ENCODE measurements at places on chromosomes 5 and 9. TPM values are rescaled to one million over a fixed set of nuclear protein-coding genes. Genes with fewer than 3 reads are reported as not detected.

Gene CARTPT
- not detected for total RNA-seq

GRCh38 chr9:37229882-37230482, 109.6 kb downstream of the ZCCHC7 start:
- no peaks in the 10 kb centered on the region for H3K36me3 ChIP-seq
- H3K4me3 ChIP-seq: no peak overlapping the region
- no peaks in the 10 kb centered on the region for H3K4me1 ChIP-seq
- DNase-seq: no peak
- no peaks in the 10 kb centered on the region for H3K27me3 ChIP-seq

Gene CDK5RAP2
- total RNA-seq: 43.1 TPM

- no peak for DNase-seq
- H3K4me3 ChIP-seq: no peak overlapping the region
- no peaks in the 10 kb centered on the region for H3K4me1 ChIP-seq
- H3K27me3 ChIP-seq: peaks cover 95% of the 10 kb centered on the region
- no peaks in the 10 kb centered on the region for H3K36me3 ChIP-seq
Observed at GRCh38 chr9:89844535-89844934, 239.7 kb downstream of the GADD45G start.

Gene FOXD4L4
- total RNA-seq: 1.8 TPM

- DNase-seq: no peak
- H3K27ac ChIP-seq: no peak overlapping the region
- H3K27me3 ChIP-seq: no peaks in the 10 kb centered on the region
- H3K36me3 ChIP-seq: no peaks in the 10 kb centered on the region
- H3K4me1 ChIP-seq: no peaks in the 10 kb centered on the region
Observed at GRCh38 chr5:116420540-116420939, 154.1 kb downstream of the SEMA6A start.

DNA sequence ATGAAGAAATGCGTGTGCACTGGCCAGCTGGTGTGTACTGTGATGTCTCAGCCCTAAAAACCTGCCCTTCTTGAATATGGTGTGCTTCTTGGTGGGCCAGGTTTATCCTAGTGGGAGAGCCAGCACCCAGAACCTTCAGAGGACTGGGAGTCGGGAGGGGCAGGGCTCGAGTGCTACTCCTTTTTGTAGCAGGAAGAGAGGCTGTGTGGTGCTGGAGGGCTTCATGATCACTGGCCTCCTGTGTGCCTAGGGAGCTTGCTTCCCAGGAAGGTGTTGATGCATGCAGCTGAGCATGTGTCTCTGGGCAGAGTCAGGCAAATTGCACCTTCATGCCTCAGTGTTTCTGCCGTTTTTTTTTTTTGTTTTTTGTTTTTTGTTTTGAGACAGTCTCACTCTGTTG, 20.0 kb downstream of the PHF2 start:
- no peaks in the 10 kb centered on the region for H3K36me3 ChIP-seq
- DNase-seq: no peak
- no peak overlapping the region for H3K27ac ChIP-seq
- no peak overlapping the region for H3K4me3 ChIP-seq
- peaks cover 20% of the 10 kb centered on the region for H3K4me1 ChIP-seq
- no peaks in the 10 kb centered on the region for H3K27me3 ChIP-seq

Gene QRFP
- total RNA-seq: not detected

DNA sequence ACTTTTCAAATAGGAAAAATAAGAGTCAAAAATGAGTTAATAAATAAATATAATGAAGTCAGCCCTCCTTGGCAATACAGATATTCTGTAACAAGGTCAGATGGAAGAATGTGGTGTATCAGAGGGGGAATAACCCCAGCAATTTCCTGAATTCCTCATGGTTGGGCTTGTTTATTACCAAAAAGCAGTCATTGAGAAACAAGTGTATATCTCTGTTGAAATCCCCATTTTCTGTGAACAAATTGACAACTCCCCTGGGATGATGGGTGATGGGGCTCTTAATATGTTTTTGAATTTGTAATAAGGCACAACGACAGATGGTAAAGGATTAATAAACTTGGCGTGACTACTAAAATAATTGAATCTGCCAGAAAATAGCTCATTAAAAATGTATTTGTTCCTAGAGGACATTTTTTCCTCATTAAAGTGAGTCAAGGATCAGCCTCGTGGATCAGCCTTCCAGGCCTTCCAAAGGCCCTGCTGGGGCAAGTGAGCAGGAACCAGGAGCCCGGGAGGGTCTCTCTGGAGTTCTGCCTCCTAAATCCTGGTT, 34.2 kb downstream of the THBS4 start:
- H3K4me3 ChIP-seq: no peak overlapping the region
- DNase-seq: no peak
- H3K36me3 ChIP-seq: no peaks in the 10 kb centered on the region
- peaks cover 23% of the 10 kb centered on the region for H3K27me3 ChIP-seq
- H3K27ac ChIP-seq: no peak overlapping the region

GRCh38 chr5:9877488-9877887, 247.3 kb upstream of the TAS2R1 start:
- peaks cover 61% of the 10 kb centered on the region for H3K27me3 ChIP-seq
- no peak for DNase-seq
- no peak overlapping the region for H3K27ac ChIP-seq
- H3K4me1 ChIP-seq: no peaks in the 10 kb centered on the region
- no peaks in the 10 kb centered on the region for H3K36me3 ChIP-seq

Gene CA9
- total RNA-seq: 0.76 TPM

Gene PLEKHG4B
- total RNA-seq: 1.7 TPM

DNA sequence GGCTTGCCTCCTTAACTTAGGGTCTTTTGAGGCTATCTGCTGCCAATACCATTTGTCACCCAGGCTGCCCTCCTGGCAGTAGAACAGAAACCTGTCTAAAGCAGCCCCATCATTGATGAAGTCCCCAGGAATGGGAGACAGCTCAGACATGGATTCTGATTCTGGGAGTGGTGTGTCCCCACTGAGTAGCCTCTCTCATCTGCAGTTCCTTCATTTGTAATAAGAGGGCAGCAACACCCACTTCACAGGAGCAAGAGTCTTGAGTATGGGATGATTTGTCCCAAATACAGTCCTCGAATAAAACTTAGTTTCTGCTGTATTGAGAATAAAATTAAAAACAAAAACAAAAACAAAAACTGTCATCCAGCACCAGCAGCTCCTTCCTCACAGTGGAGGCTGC, 167.6 kb downstream of the ASTN2 start:
- no peaks in the 10 kb centered on the region for H3K36me3 ChIP-seq
- no peak for DNase-seq
- H3K4me1 ChIP-seq: no peaks in the 10 kb centered on the region
- no peaks in the 10 kb centered on the region for H3K27me3 ChIP-seq
- H3K4me3 ChIP-seq: no peak overlapping the region
- H3K27ac ChIP-seq: no peak overlapping the region

DNA sequence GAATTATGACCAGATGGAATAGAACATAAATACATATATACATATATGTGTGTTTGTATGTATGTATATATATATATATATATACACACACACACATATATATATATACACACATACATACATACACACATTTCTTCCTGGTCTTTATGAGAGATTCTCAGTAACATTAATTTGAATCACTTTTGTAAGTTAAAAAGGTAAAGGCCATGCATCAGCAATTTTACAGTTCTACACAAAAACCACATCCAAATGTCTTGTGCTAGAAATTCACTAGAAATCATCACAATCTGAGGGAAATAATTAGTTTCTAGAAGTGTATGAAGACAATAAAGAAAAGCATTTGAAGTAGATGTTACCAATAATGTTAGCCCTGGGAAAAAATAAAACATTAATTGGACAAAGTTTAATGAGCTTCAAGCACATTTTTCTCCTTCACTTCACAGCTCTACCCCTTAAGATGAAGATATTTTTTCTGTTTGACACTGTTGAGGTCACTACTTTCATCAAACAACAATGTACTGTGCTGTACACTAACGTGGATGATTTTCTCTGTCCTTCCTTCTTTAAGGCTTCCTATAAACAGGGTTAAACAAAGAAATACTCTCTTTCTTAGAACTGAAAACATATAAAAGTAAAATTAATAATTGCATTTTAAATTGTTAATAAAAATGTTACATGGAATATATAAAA, 189.2 kb upstream of the NR4A3 start:
- no peaks in the 10 kb centered on the region for H3K4me1 ChIP-seq
- no peak overlapping the region for H3K4me3 ChIP-seq
- H3K36me3 ChIP-seq: no peaks in the 10 kb centered on the region
- peaks cover 11% of the 10 kb centered on the region for H3K27me3 ChIP-seq
- H3K27ac ChIP-seq: no peak overlapping the region

Gene TRPM3
- total RNA-seq: not detected

GRCh38 chr5:3417376-3417943, 178.2 kb upstream of the IRX1 start:
- no peak overlapping the region for H3K4me3 ChIP-seq
- H3K27me3 ChIP-seq: no peaks in the 10 kb centered on the region

- peaks cover 45% of the 10 kb centered on the region for H3K4me1 ChIP-seq
- no peaks in the 10 kb centered on the region for H3K27me3 ChIP-seq
- peak; percentile 78 for DNase-seq
- peak overlapping the region; percentile 83 for H3K27ac ChIP-seq
- H3K4me3 ChIP-seq: peak overlapping the region; percentile 43
- H3K36me3 ChIP-seq: no peaks in the 10 kb centered on the region
Observed at GRCh38 chr9:83166372-83166771, 103.4 kb upstream of the RASEF start.

Gene ALDH1A1
- 17.7 TPM for total RNA-seq

DNA sequence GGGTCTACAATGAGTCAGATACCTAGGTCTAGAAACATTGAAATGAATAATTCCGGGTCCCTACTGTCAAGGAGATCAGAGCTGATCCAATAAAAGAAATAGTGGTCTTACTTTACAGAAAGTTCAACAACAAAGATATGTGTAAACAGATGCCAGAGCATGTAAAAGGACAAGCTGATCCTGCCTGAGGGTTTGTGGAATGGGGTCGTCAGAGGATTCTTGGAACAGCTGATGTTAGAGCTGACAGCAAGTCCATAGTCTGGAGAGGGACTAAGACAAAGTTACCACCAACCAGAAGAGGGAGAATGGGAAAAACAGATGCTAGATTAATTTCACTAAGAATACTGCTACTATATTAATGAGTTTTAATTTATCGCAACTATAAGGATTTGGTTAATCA, 71.5 kb downstream of the FREM1 start:
- no peak for DNase-seq
- H3K4me1 ChIP-seq: no peaks in the 10 kb centered on the region
- no peak overlapping the region for H3K4me3 ChIP-seq
- no peaks in the 10 kb centered on the region for H3K36me3 ChIP-seq
- H3K27me3 ChIP-seq: peaks cover 49% of the 10 kb centered on the region
- H3K27ac ChIP-seq: no peak overlapping the region

- DNase-seq: no peak
- peaks cover 15% of the 10 kb centered on the region for H3K36me3 ChIP-seq
- H3K4me3 ChIP-seq: peak overlapping the region; percentile 58
- H3K27me3 ChIP-seq: peaks cover 16% of the 10 kb centered on the region
- H3K4me1 ChIP-seq: peaks cover 31% of the 10 kb centered on the region
Observed at GRCh38 chr9:114155995-114156656, 789 bp downstream of the COL27A1 start.

DNA sequence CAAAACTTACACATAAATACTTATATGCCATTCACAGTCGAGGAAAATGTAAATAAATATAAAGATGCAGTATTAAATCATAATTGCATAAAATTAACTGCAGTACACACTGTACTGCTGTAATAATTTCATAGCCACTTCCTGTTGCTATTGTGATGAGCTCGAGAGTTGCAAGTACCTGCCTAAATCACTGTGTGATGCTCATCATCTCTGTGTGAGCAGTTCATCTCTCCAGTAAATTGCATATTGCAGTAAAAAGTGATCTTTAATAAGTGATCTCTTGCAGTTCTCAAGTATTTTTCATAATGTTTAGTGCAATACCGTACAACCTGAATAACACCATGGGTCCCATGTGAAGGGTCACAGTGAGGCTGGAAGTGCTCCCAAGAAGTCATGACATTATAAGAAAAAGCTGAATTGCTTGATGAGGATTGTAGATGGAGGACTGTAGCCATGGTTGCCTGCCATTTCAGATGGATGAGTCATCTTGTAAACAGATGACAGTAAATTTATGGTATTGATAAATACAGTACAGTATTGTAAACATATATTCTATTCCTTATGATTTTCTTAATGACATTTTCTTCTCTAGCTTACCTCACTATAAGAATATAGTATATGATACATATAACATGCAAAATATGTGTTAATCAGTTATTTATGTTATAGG, 34.9 kb downstream of the SYK start:
- H3K27ac ChIP-seq: no peak overlapping the region
- H3K4me1 ChIP-seq: no peaks in the 10 kb centered on the region
- H3K4me3 ChIP-seq: no peak overlapping the region

GRCh38 chr5:4921929-4922328, 218.2 kb upstream of the ADAMTS16 start:
- H3K4me3 ChIP-seq: no peak overlapping the region
- H3K27ac ChIP-seq: no peak overlapping the region
- H3K4me1 ChIP-seq: no peaks in the 10 kb centered on the region
- no peaks in the 10 kb centered on the region for H3K36me3 ChIP-seq
- DNase-seq: no peak

Data from Calu3 (cell line).